ENCODE measurements at places on chromosomes 7 and 10.

DNA sequence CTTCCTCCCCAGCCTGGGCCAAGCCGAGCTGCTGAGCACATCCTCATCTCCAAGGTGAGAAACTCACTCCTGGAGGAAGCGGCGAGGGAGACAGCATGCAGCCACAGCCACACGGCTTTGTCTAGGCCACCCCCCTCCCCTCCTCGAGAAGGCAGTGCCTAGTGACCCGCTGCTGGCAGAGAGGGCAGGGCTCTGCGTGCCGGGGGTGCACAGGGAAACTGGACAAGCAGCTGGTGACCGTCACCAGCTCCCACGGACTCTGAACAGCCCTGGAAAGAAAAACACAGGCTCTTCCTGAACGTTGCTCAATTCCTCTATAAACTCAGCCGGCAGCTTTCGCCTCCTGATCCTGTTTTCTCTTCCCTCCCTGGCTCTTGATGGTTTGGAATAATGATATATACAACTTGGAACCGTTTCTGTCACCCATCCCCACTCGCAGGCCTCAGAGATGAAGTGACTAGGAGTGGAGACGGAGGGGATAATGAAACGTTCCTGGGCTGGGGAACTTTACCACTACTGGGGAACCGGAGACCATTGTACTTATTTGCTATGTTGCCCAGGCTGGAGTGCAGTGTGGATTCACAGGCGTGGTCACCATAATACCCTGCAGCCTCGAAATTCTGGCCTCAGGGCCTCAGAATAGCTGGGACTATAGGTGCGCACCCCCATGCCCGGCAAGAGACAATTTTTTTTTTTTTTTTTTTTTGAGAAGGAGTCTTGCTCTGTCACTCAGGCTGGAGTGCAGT is 19.3 kb downstream of the PAPOLB start:
- DNase-seq = no peak

- DNase-seq = no peak
Measured at GRCh38 chr10:86362586-86363183, 3.9 kb downstream of the GRID1 start.

DNA sequence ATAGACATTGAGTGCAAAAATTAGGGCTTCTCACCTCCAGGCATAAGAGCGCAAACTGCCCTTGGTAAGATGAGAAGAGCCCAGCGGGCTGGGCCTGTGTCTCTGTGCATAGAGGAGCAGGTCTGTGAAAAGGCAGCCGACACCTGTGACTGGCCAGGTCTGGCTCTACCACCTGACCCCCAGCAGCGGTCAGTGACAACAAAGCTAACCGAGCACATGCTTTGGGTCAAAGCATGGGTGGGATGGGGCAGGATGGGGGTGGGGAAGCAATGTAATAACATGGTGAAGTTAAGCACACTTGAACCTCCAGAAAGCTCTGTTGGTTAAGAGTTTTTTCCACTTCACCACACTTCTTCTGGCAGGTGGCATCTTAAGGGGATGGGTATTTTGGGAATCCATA is 29.3 kb downstream of the CYTH3 start:
- no peak for DNase-seq

GRCh38 chr7:154628556-154628955 is 374.4 kb downstream of the PAXIP1 start:
- DNase-seq = no peak

- DNase-seq = no peak
Measured at GRCh38 chr10:111127081-111127848, 50.4 kb downstream of the ADRA2A start.

DNA sequence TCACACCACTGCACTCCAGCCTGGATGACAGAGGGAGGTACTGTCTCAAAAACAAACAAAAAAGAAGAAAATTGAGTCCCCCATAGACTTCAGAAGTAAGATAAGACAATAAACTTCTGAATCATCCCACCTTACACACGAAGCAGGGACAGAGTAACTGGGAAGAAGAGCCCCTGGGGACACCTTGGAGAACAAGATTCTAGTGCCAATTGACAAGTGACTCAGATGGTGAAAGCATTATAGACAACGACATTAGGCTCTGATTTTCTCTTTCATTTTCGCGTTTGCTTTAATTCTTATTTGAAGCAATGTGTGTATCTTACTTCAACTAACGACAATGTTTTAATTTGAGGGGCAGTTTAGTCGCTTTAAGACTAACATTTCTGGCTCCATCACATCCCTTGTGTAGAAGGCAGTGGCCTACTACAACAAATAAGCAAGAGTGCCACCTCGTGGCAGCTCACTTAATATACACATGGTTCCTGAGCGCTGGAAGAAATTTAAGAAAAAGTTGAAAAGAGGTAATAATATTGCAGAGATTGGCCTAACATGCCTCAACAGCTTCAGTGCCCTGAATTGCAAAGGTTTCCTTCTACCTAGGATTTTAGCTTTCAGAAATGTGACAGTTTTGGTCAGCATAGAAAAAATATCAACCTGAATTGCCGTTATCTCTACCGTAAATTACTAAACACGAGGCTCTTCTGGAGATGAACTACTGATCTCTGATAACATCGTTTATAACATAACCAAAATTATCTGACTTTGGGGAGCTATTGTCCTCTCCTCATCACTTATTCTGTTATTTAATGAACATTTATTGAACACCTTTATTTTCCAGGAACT is 36.7 kb downstream of the ASNS start:
- DNase-seq = peak; percentile 66

DNA sequence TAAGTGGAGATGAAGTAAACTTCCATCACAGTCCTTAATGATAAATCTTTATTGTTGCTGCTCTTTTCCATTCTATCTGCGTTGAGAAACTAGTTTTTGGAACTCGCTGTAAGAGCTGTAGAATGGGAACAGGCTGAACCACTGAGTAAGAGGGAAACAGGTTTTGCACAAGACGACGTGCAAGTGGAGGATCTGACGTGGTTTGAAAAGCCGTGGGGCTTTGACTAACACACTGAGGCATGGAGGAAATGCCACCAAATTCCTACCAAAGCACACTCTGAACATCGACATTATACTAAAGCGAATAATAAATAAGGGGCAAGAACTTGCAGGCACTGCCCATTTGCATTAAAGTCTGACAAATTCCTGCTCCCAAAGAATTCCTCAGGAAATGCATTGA is 160.6 kb downstream of the KLF6 start:
- DNase-seq = peak; percentile 94

DNA sequence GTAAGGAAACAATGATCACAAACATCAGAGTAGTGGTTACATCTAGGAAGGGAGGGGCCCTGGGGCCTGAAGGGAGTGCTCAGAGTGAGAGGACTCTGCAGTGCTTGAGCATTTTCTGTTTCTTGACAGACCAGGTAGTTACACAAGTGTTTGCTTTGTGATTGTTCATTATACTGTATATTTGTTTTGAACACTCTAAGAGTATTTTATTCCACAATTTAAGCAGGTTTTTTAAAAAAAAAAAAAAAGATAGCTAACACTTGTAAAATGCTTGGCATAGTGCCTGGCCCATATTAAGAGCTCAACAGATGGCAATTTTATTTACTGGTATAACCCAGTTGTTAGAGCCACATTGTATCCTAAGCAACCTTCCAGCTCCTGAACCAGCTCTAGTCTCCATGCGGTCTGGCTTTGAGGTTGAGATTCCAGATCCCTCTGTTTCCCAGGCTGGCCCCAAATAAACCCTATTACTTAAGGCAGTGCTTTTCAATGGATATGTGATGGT is 20.1 kb upstream of the ATXN7L1 start:
- DNase-seq = peak; percentile 24

DNA sequence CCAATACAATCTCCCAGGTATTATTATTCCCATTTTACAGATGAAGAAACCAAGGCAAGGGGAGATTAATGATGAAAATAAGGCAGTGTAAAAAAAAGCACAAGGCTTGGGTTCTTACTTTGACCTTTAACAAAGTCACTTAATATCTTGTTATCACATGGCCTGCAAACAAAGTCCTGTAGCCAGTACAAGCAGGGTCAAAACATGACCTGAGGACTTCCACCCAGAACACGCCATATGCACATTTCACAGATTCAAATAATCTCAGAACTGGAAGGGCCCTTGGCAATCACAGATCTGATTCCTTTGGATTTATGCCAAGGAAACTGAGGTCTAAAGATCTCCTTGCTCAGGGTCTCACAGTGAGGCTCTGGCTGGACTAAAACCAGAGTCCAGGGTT is 162.1 kb downstream of the KCNMA1 start:
- DNase-seq = no peak

GRCh38 chr7:135095450-135095849 is 52.4 kb upstream of the TMEM140 start:
- no peak for DNase-seq

GRCh38 chr10:13439313-13440184 is 89.3 kb downstream of the BEND7 start:
- DNase-seq = peak; percentile 14

GRCh38 chr7:55212838-55213237 is 152.3 kb upstream of the LANCL2 start:
- peak; percentile 24 for DNase-seq

DNA sequence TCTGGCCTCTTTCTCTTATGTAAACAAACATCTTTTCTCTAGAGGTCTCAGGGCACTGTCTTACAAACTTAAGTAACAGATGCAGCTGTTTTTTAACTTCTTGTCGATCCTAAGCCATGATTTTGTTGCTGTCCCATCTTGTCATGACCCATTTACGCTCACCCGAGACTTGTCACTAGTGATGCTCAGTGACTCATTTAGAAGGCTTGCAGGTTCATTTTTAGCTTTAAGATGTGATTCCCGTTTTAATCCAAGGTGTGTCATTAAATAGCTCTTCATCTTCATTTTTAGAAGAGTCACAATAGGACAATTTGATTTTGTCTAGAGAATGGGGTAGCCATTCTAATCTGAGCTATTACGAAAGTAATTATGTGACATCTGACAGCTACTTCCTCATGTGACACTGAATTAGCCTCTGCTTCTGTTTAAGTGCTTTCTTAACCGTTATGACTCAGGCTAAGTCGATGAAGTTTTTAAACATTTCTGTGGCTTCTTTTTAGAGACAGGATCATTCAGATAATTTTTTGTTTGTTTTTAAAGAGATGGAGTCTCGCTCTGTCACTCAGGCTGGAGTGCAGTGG is 42.7 kb downstream of the SPDYE5 start:
- DNase-seq = peak; percentile 92

DNA sequence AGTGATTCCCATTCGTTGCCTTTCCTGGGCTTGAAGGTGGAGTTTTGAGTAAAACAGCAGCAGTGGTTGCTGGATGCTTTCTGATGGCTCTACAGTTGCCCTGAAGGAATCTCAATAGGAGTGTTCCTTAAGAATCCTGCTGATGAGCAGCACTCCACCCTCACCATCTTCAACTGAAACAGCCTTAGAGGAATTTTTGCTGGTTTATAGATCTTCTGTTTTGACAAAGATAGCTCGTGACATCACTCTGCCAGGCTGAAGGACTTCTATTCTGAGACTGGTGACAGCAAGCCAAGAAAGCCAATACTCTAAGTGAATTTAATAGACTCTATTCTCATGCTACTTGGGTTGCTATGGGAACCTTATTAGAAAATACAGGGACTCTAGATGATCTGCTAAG is 1014.7 kb downstream of the NRG3 start:
- no peak for DNase-seq

- DNase-seq = no peak
Measured at GRCh38 chr7:128406314-128407232, 3.2 kb downstream of the IMPDH1 start.

DNA sequence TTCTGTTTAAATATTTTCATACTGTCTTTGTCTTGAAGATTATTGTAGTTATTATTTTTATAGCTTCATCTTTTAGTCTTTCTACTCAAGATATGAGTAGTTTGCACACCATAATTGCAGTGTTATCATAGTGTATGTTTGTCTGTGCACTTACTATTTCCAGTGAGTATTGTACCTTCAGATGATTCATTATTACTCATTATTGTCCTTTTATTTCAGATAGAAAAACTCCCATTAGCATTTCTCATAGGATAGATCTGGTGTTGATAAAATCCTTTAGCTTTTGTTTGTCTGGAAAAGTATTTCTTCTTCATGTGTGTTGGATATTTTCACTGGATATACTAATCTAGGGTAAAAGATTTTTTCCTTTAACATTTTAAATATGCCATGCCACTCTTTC is 646.2 kb upstream of the GRM3 start:
- no peak for DNase-seq

DNA sequence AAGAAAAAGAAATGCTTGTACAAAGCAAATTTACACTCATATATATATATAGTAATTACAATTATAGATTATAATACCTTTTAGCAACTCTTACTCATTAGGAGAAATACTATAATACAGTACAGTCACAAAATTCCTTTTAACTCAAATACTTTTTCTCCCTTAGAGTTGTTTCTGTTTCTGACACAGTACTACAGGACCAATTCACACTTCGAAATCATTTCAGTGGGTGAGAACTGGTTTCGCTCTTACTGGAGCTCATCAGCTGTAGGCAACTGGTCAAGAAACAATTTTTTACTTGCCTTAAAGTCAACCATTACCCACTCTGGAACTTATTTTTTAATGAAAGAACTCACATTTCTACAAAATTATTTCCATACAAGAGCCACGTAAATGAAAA is 6.0 kb downstream of the CCDC186 start:
- no peak for DNase-seq

GRCh38 chr10:89309156-89310055 is 7.6 kb downstream of the IFIT2 start:
- DNase-seq = no peak

DNA sequence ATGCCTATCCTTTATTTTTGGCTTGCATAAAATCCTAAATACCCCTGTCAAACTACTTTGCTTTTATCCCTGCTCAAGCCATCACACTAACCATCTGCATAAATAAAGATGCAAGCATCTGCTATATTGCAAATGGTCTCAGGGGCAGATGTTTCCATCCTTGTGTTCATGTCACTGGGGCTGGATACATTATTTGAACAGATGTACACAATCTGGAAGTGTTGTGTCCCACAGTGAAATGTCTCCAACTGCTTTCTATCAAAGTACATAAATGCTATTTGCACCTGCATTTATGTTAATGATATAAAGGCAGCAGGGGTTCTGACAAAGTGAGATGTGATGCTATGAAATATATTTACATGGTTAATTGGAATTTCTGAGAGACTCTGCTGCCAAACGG is 163.1 kb downstream of the ZNF438 start:
- DNase-seq = no peak

- no peak for DNase-seq
Measured at GRCh38 chr7:150823043-150823442, 22.5 kb downstream of the TMEM176A start.

GRCh38 chr10:58473976-58474375 is 38.7 kb upstream of the BICC1 start:
- DNase-seq = peak; percentile 50

- no peak for DNase-seq
Measured at GRCh38 chr10:5424751-5425150, 12.4 kb downstream of the NET1 start.

GRCh38 chr7:113698556-113699220 is 220.1 kb downstream of the PPP1R3A start:
- DNase-seq = peak; percentile 27

GRCh38 chr7:105028004-105028403 is 14.0 kb downstream of the KMT2E start:
- DNase-seq = no peak

DNA sequence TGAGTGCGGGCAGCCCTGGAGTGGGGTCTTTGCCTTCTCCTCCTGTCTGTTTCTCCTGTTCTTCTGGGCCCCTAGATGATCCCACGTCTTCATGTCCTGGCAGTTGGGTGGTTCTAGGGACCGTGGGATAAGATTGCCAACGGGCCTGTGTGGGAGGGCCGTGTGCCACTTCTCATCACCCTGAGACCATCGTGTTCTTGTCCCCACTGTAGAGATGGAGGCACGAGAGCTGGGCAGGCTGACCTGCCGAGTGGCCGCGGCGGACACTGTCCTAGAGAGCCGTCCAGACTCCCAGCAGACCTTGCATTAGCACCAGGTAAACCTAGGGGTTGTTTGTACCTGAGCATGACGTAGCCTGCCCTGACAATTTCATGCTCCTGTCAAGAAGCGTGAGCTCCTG is 18.5 kb upstream of the UBE3C start:
- DNase-seq = no peak
